PC-3 (cell line): ENCODE measurements at places on chromosomes 2 and 18. TPM values are rescaled to one million over a fixed set of nuclear protein-coding genes. Genes with fewer than 3 reads are reported as not detected.

DNA sequence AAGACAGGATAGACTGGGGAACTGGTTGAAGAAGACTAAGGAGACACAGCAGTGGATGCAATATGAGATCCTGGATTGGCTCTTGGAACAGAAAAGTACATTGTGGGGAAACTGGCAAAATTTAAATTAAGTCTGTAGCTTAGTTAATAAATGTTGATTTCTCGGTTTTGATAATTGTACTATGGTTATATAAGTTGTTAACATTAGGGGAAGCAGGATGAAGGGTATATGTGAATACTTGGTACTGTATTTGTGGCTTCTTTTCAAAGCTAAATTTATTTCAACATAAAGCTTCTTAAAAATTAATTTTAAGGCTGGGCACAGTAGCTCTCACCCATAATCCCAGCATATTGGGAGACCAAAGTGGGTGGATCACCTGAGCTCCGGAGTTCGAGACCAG lies 103.8 kb downstream of the TMEM17 start:
- H3K4me3 ChIP-seq: no peak overlapping the region
- H3K4me1 ChIP-seq: no peaks in the 10 kb centered on the region
- H3K36me3 ChIP-seq: no peaks in the 10 kb centered on the region
- no peak for DNase-seq

DNA sequence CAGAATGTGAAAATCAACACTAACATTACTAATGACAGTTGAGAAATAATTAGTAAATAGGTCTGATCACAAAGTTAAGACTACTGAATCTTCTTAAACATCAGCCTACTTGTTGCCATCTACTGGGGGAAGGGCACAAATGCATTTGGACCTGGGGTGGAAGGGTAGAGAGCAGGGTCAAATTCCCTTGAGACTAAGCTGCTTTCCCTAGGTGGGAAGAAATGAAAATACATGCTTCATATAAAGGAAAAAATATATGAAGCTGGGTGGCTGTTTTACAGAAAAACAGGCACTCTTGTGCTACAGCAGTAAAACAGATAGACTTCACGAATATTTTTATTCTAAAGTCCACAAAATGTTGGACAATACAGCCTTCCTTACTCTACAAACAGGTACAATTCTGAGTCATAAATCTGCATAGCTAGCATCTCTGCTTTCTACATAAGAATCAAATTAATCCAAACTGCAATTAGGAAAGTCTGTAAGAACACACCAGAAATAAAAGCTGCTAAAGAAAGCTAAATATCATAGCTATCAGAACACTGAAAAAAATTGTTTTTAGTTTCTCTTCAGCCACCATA lies 10.9 kb downstream of the TRIP12 start:
- H3K27me3 ChIP-seq: no peaks in the 10 kb centered on the region
- DNase-seq: peak; percentile 20
- H3K4me3 ChIP-seq: no peak overlapping the region
- H3K4me1 ChIP-seq: no peaks in the 10 kb centered on the region
- no peak overlapping the region for H3K27ac ChIP-seq

GRCh38 chr18:58473071-58473470 lies 155.8 kb downstream of the ALPK2 start:
- peak; percentile 63 for DNase-seq
- H3K27ac ChIP-seq: no peak overlapping the region
- no peaks in the 10 kb centered on the region for H3K4me1 ChIP-seq
- H3K27me3 ChIP-seq: peaks cover 6% of the 10 kb centered on the region; the same call in 1 of the 2 replicates

DNA sequence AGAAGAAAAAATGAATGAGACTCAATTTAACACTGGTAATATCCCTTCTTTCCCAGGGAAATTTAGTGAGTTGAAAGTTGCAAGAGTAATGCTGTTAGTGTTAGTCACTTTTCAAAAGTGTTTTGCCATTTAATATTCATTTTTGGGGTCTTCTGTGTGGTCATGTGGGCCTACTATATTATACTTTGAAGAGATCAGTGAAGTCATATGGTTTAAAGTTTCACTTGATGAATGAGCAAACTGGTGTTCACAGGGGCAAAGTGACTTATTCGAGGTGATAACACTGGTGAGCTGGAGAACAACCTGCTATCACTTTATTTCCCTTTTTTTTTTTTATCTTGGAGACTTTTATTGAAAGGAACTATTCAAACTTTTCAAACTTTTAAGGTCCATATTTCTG lies 196.0 kb downstream of the PLCL1 start:
- H3K36me3 ChIP-seq: no peaks in the 10 kb centered on the region
- no peaks in the 10 kb centered on the region for H3K4me1 ChIP-seq
- H3K27me3 ChIP-seq: no peaks in the 10 kb centered on the region
- DNase-seq: no peak
- no peak overlapping the region for H3K4me3 ChIP-seq

- H3K27ac ChIP-seq: no peak overlapping the region
- no peak for DNase-seq
- H3K36me3 ChIP-seq: no peaks in the 10 kb centered on the region
- H3K4me3 ChIP-seq: no peak overlapping the region
- H3K4me1 ChIP-seq: peaks cover 31% of the 10 kb centered on the region
Measured at GRCh38 chr18:22639561-22639960, 221.8 kb upstream of the CTAGE1 start.

DNA sequence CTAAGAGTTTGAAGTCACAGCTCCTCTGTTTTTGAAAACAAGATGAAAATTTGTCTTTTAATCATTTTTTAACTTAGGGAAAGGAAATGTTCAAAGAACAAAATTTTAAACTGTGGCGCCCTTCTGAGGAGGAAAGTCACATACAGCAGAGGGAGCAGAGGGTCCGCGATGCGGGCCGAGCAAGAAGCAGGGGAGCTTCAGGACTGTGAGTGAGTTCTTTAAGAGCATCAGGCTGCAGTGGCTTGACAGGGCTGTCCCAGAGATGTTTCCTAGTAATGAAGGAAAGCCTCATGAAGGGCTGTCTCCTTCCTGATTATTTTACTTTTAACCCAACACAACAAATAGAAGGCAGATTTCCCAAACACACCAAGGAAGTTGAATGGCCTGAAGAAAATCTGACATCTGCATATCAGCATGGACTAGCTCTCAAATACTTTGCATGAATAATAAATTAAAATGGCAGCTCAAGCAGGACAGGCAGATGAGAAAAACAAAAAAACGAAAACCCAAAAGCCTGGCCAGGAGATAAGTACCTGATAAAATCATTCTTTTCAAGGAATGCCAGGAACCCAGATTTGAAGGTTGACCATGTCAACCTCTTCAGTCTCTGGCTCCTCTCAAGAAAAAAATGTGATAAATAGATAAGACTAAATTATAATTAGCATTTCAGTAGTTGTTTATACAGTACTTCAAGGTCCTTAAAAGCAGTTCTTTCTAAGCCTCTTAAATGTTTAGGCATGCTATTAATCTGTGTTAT lies 60.8 kb downstream of the SLC40A1 start:
- no peaks in the 10 kb centered on the region for H3K36me3 ChIP-seq
- peaks cover 11% of the 10 kb centered on the region for H3K4me1 ChIP-seq
- H3K27me3 ChIP-seq: no peaks in the 10 kb centered on the region
- no peak overlapping the region for H3K27ac ChIP-seq

Gene VAPA
- total RNA-seq: 281 and 293 TPM in 2 replicates

Gene HOXD8
- 1.9 and 2.9 TPM in 2 replicates for total RNA-seq

Gene TMEM247
- not detected in 2 replicates for total RNA-seq
